NK-92 treated with Interleukin-12 subunit alpha and Interleukin-12 subunit beta, amount 100 ng/mL, for 24 hours (cell line): ENCODE measurements at places on chromosomes 1 and 21.

DNA sequence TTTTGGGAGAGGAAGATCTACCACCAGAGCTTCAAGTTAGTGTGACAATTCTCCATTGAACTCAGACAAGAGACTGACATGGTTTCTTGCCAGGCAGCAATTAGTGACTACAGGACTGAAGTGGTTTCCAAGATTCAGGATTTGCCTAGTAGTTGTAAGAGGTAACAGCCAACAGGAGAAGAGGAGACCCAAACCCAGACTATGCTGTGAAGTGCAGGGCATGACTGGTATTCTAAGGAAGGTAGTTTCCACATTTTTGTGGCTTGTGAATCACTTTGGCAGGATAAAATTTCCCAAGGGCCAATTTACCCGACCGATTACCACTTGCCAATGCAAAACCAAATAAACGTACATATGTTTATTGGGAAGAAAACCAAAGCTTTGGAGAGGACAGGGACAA, 14.7 kb upstream of the RAP1A start:
- no peak for DNase-seq

DNA sequence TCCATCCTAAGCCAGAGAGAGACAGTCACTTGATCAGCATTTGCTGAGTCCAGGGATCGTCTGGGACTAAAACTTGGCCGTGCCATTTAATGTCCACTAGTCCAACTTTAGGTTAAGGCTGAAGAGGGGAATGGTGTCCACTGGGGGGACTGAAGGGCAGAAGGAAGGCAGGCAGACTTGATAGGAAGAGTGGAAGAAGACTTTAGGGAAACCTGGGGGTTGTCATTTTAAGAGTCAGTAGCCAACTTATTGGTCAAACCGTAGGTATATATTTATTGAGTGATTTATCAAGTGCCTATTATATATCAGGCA, 1.3 kb upstream of the LMOD1 start:
- no peak for DNase-seq

- no peak for DNase-seq
These were observed 4.8 kb upstream of the KCNAB2 start for GRCh38 chr1:6040861-6041415.

GRCh38 chr1:7680207-7680954, 90.7 kb upstream of the VAMP3 start:
- no peak for DNase-seq
